ENCODE measurements at places on chromosomes 6 and 20. TPM values are rescaled to one million over a fixed set of nuclear protein-coding genes. Genes with fewer than 3 reads are reported as not detected.

Gene ULBP1
- 0.94 TPM for total RNA-seq

Gene SLC16A10
- 0.63 TPM for total RNA-seq

Gene FOXA2
- not detected for total RNA-seq

Gene GPR6
- not detected for total RNA-seq

Gene TMEM74B
- total RNA-seq: 1.2 TPM

Gene RPP21
- 85.1 TPM for total RNA-seq

Gene AURKA
- 116 TPM for total RNA-seq

Gene RFX6
- total RNA-seq: not detected

Gene CPXM1
- 39.6 TPM for total RNA-seq

Gene GGTLC1
- total RNA-seq: not detected

Measured in epithelial cell of proximal tubule (primary cell).